ENCODE measurements at places on chromosomes 11 and 22.

DNA sequence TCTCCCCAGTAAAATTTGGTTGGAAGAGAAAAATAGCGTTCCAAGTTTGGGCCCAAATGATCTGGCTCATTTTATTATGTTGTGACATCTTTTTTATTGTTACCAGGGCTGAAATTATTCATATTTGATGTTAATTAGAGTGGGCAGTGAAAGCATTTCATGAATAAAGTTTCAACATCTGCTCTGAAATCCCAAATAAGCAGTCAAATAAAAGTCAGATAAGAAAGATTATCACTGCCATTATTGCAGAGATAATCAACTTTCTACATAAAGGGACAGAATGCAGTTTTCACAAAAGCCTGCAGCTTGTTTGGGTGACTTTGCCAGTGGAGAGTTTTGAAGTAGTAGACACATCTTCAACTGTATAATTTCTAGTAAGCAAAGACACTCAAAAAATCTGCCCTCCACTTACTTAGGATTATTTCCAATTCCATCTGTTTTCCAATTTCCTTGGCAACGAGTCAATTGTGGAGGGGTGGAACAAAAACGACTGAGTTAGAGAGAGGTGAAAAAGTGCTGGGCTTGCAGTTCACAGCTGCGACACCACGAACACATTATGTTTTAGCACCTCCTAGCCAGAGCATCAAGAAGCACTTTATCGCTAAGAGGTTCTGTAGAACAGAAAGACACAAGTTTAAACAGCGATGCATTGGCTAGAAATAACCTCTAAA lies 9.0 kb downstream of the TECTA start:
- no peak for DNase-seq

- DNase-seq: no peak
Measured at GRCh38 chr11:105361651-105362050, 222.1 kb upstream of the CARD18 start.

- DNase-seq: no peak
Measured at GRCh38 chr11:67054836-67055523, 1.7 kb upstream of the RHOD start.

GRCh38 chr11:72294616-72295395 lies 50.8 kb upstream of the PHOX2A start:
- no peak for DNase-seq

DNA sequence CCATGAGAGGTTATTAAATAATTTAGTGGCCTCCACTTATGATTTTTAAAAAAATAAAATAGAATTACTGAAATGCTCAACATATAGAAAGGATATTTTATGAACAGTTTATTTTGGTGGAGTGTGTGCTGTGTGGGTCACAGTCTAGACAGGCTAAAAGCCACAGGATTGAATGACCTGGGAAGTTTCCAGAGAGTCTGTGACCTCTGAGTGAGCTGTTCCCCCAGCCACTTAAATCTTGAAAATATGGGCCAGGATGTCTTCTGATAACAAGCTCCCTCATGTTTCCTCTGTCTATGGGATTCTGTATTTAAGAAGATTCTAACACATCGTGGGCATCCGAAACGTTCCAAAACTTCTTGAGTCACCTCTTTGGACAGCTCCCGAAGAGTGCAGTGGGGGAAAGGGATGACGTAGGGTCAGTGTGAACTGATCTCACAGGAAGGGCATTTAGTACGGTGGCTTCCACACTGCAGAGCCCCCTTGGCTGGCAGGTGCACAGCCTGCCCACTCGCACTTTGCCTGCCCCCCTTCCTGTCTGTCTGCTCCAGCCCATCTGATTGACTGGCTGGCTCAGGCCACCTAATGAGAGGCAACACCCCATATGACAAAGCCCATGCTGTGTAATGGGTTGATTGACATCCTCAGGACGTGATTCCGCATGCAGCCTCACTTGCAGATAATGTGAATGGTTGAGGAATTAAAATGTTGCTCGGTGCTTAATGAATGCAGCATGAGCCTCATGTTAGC lies 97.4 kb downstream of the NTM start:
- no peak for DNase-seq

DNA sequence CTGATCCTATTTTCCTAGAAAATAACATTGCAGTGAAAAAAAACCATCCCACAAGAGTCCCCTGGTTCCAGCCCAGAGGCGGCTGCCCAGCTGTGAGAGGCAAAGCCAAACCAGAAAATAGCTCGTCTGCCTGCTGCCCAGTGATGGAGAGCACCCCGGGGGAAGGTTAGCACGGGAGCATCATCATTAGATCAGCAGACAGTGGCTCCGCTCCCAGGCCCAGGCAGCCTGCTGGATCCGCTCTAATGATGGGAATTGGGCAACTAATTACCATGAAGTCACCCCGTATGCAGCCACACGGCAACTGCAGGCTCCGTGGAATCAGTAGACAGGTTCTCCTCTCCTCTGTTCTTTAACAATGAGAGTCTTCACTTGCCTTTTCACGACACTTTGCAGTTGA lies 17.1 kb upstream of the B3GAT1 start:
- no peak for DNase-seq

GRCh38 chr11:70700871-70701270 lies 302.5 kb downstream of the CTTN start:
- no peak for DNase-seq

GRCh38 chr11:34567733-34568132 lies 53.2 kb upstream of the EHF start:
- no peak for DNase-seq

- DNase-seq: no peak
Measured at GRCh38 chr11:126673319-126673718, 317.8 kb downstream of the ST3GAL4 start.

GRCh38 chr11:108511851-108512474 lies 13.8 kb upstream of the POGLUT3 start:
- DNase-seq: no peak

- no peak for DNase-seq
Measured at GRCh38 chr11:46778416-46778815, 59.4 kb downstream of the F2 start.

DNA sequence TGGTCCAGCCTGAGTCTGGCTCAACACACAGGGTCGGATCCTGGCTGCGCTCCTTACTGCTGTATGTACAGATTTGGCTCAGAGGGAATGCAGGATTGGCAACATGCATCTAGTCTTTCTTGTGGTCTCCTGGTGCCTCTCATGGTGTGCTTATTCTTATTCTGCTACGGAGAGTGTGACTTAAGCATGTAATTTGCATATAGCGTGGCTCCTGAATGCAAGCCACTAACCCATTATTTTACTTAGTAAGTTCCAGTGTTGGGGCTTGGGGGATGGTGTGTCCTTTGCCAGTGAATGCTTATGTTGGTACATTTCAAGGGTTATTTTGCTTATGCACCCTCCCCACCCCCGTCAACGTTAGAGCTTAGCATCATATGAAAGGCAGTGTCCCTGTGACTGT lies 51.2 kb downstream of the PTPRJ start:
- DNase-seq: no peak

GRCh38 chr22:42649246-42650099 lies at the start of gene CYB5R3:
CYB5R3 (minus strand) TSS chr22:42649392; CDS start chr22:42649315, 77 bp downstream.
- DNase-seq: peak; percentile 41

DNA sequence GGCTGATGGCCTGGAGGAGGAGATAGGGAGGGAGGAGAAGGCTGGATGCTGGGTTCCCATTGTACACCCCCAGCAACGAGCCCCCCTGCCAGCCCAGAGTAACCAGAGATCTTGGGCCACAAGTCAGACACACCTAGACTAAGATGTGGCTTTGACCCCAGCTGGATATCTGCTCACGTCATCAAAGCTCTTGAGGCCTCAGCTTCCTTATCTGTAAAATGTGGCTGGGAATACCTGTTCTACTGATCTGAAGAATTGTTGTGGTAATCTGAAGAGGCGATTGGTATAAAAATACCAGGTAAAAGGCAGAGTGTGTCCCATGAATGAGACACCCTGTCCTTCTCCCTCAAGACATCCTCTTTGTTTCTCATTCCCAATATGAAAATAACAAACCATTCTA lies 280.0 kb downstream of the ST3GAL4 start:
- DNase-seq: no peak

- no peak for DNase-seq
Measured at GRCh38 chr22:23180893-23181720, 798 bp downstream of the BCR start.

DNA sequence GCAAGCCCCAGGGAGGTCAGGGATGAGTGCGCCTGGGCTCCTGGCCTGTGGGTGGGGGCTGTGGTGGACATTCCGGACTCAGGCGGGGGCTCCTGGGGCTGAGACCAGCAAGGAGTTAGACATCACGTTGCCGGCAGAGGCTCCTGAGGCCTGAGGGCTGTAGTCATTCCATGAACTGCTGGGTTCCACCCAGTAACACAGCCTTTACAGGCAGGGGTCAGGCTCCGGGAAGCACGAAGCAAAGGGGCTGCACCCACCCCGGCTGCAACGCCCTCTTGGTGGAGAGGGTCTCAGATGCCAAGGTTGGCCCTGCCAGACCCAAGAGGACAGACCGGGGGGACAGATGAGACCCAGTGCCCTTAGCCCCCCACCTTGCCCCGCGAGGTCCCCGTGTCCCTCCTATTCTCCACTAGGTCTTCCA lies 9.0 kb downstream of the TNNT3 start:
- no peak for DNase-seq

GRCh38 chr11:1656670-1657069 lies 27.1 kb downstream of the KRTAP5-5 start:
- no peak for DNase-seq

GRCh38 chr11:2890466-2891294 lies 5.1 kb upstream of the CDKN1C start:
- DNase-seq: no peak

- DNase-seq: no peak
Measured at GRCh38 chr11:9858822-9859221, 194.9 kb downstream of the SWAP70 start.

DNA sequence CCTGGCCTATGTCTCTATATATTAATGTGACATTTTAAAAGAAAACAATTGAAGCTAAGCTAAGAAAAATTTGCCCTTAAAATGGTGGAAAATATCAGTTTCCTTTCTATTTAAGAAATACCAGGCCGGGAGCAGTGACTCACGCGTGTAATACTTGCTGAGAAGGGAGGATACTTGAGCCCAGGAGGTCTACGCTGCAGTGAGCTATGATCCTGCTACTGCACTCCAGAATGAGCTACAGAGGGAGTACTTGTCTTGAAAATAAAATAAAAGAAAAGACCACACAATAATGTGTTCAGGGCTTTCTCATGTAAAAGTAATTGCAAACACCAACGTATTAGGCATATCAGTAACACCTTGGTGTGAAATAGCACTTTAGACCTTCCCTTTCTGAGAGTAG lies 1.4 kb upstream of the PRSS23 start:
- no peak for DNase-seq

DNA sequence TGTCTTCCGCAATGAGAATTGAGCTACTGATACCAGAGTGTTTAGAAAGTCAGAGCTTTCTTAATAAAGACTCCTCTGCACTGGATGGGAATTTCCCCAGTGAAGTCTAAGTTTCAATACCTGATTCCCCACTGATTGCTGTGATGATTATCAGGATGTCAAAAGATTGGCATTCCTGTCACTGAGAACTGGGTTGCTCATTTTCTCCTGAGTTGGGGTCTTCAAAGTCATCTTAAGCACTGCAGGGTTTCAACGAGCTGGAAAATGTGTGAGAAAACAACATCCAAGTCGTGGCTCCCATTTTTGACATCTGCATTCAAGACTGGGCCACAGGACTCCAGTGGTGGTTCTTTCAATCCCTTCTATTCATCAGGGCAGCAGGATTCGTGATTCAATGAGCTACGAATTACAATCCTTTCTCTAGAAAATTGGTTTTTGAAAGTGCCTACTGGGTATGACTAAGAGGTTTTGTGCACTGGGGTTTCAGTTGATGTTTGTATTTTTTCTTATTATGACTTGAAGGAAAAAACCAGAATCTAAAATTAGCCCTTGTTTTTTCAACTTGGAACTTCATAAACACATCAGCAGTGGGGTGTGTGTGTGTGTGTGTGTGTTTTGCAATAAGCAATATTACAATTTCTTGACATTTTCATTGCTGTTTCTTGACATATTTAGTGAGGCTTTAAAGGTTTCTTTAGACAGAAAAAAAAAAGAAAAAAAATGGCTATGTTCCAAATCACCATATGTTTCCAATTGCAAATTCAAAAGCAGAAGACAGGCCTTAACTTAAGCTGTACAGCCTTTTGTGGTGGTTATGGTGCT lies 233.0 kb downstream of the FAM76B start:
- no peak for DNase-seq

GRCh38 chr11:63015521-63016215 lies at the start of gene SLC22A8:
SLC22A8 (minus strand) TSS chr11:63015841; CDS start chr11:63014958, 883 bp downstream.
- DNase-seq: no peak

GRCh38 chr11:113553915-113554314 lies 78.7 kb upstream of the DRD2 start:
- no peak for DNase-seq

DNA sequence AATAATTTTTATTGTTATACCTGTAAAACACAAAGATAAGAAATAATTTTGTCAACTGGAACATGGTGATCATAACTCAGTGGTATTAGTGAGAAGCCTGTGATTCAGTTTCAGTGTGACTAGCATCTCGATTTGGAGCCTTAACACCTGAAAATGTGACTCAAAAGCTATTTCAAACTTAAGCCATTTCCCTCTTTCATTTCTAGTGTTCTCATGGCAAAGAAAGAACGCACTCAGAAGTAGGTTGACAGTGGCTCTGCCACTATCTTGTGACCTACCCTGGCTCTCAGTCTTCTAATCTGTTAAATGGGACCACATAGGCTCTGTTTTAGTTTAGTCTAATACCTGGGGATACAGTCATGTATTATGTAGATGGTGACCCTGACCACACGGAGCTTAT lies 62.7 kb downstream of the ISX start:
- DNase-seq: no peak

DNA sequence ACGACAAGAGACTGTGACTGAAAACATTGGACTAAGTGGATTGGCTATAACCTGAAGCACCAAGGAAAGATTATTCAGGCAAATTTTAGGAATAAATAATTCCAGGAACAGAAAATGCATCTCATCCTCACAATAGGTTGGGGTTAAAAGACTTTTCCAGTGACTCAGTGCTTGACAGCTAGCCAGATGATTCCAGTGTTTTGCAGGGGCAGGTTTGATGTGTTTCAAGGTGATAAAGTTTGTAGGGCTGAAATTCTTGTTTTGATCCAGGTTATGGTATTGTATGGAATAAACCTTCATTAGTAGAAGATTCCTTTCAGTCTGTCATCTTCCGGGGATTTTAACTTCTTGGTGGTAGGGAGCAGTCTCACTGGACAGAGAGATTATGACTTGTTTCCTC lies 2.3 kb downstream of the EXT2 start:
- DNase-seq: no peak

Measured in activated CD4-positive, CD25-positive, alpha-beta regulatory T cell treated with anti-CD3 and anti-CD28 coated beads, Interleukin-2, amount 50 U/mL, for 16 hours (primary cell).